Umbilical cord (tissue), 2 donors: ENCODE measurements at places on chromosomes 4 and X.

DNA sequence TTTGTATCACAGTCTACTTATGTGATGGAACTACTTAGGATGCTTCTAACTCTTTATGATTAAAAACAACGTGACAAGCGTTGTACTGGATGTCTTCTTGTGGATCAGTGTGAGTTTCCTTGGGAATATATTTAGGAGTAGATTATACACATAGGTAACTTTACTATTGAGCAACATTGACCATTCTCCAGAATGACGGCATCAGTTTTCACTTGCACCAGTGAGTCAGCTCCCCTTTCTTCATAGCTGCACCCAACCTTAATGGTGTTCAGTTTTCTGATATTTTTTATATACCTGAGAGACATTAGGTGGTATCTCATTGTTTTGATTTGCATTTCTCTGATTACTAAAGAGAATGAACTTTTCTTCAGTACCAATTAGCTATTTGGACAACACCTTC is 343.9 kb downstream of the ADGRL3 start:
- no peak for DNase-seq

- DNase-seq = no peak
These were observed 41.6 kb upstream of the PPARGC1A start for GRCh38 chr4:23931489-23931830.

DNA sequence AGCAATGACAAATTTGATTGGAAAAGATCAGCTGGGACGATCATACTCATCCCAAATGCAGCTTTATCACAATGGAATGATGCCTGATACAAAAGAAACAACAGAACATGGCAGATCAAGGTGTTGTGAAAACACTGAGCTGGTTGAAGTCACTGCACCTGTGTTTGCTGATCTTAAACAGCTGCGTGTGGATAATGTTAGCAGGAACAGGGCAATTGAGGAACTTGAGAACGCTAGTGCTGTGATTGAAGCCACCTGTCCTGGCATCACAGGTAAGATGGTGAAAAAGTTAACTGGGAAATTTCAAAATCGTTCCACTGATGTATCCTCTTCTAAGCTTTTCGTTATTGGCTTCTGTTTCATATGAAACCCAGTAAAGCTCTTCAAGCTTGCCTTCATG is 27.4 kb upstream of the SOD3 start:
- no peak for DNase-seq

- DNase-seq = no peak
These were observed 6.3 kb downstream of the GABRA4 start for GRCh38 chr4:46986922-46987638.

DNA sequence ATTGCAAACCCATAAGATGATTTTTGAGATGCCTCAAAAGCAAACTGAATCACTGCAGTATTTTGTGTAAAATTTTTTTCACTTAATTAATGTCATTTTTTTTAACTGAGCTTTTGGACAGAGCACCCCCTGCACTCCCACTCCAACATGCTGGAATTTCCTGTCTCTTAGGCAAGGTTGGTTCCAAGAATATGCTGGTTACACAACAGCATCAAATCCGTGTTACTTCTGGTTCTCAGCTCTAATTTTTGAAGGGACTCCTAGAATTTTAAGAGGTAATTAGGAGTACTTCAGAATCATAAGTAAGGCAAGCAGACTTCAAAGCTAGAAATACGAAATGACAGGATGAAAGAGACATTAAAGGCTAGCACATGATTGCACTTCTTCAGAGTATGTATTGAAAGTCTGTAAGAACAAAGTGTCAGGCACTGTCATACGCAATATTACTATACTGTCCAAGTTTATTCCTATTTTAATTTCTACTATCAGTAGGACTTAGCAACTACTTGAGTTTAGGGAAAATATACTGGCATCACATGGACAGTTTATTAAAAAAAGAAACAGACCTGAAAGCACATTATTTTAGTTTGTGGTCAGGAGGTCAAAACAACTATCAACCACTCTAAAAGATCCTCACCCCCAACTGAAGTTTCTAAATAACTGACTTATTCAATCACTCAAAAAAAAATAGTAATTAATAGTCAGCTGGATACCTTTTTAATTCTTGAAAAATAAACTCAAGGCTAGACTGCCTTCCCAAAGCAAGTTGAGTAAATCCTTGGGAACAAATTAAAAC is 1.6 kb upstream of the JCHAIN start:
- DNase-seq = no peak
